ENCODE measurements at places on chromosomes 13 and 19.

DNA sequence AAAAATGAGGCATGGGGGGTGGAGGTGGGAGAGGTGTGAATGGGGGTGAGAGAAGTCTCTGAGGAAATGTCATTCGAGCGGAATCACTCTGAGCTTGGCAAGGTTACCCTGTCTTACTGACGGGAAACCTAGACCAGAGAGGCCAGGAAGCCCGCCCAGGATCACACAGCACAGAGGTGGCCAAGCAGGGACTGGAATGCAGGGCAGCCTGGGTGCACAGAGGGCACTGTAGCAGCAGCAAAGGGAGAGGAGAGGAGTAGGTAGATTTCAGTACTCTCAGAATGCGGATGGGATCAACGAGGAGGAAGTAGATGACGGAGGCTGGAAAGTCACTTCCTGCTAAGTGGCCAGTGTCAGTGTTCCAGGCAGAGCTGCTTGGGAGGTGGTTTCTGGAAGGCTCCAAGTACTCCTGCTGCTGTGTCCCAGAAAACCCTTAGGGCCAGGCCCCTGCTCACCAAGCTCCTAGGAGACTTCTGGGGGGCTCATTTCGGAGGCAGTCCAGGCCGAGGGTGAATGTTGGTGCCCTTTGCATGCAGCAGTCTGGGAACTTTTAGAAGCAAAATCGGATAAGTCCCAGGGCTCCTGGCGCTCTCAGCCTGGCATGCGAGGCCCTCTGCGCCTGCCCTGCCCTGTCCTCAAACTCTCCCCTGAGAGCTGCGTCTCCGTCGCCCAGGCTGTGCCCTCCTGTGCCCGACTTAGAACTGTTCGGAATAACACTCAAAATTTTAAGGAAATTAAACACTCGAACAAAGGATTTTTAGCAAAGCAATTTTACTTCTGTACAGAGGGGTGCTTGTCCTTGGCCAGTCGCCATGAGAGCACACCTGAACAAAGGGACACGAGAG lies 33.5 kb downstream of the DNM2 start:
- DNase-seq = no peak

GRCh38 chr13:37878496-37878895 lies 8.9 kb upstream of the TRPC4 start:
- no peak for DNase-seq

- DNase-seq = no peak
Measured at GRCh38 chr13:35599384-35599783, 122.9 kb upstream of the MAB21L1 start.

DNA sequence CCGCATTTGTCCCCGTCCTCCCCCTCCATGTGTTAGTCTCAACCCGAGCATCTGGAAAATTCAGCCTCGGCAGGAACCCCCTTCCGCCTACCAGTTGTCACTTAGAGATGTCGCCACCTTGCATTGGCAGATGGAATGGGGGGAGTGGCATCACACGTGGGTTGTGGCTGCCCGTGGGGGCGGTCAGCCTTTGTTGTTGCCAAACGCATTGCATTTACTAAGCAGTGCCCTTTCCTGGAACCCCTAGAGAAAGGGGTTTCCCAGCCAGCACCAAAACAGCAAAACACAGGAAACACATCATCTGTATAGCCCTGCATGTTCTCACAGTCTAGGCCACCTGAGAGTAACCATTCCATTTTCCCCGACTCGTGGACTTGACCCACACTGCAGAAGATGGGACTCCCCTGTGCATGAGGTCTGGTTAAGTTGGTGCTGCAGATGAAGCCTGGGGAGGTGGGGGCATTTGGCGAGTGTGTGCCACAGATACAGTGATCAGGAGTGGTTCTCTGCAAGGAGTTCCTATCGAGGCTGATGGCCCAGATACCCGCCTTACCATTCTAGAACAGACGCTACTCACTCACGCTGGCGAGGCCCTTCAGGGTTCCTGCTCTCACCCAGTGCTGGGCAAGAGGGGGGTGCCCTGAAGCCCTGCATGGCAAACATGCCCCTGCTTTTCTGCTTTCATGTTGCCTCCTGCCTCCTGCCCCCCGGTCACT lies 38.3 kb downstream of the TMED1 start:
- DNase-seq = peak; percentile 79

DNA sequence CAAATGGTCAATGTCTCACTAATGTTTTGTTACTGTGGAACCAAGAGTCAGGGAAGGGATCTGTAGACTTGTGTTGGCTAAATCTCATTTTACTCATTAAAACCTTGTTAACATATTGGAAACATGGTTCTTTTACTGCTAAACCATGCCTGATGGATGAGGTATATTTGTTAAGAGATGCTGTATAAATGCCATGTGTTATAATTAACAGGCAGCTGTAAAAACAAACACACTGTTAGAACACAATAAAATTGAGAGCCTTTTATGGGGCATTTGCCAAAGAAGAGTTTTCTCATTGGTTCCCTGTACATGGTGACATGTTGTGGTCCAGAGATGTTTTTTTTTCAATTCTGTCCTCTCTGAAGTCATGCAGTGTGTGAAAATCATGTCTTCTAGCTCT lies 121.9 kb downstream of the ESD start:
- no peak for DNase-seq

GRCh38 chr13:73103238-73103637 lies 44.4 kb downstream of the KLF5 start:
- DNase-seq = no peak

DNA sequence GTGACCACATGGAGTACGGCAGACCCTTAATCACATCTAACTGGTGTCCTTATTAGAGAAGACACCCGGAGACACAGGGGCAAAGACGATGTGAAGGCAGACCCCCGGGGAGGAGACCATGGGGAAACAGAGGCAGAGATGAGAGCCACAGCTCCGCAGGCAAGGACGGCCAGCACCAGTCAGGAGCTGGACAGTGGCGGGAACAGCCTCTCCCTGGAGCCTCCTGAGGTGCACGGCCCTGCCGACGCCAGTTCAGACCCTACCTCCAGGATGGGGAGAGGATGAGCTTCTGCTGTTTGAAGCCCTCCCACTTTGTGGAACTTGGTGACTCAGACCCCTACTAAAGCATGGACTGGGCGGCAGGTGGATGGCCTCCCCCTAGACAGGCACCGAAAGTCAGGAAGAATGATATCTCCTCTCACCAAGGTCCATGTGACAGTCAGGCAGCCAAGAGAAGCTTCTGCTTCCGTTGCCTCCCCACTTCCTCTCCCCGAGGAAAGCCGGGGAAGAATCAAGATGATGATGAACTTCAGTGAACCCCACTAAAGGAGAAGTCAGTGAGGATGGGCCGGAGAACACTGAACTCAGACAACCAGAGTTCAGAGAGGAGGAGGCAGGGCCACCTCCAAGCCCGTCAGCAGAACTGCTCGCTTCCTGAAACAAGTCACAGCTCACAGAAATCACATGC lies 25.4 kb downstream of the RAB20 start:
- no peak for DNase-seq

GRCh38 chr13:109910194-109910593 lies 123.8 kb upstream of the IRS2 start:
- no peak for DNase-seq
